ENCODE measurements at places on chromosomes 5 and 9. TPM values are rescaled to one million over a fixed set of nuclear protein-coding genes. Genes with fewer than 3 reads are reported as not detected.

- no peak for DNase-seq
Observed at GRCh38 chr5:105922574-105922973, 1748.2 kb downstream of the EFNA5 start.

- no peak for DNase-seq
Observed at GRCh38 chr5:59139695-59140094, 556.8 kb downstream of the RAB3C start.

- no peak for DNase-seq
Observed at GRCh38 chr9:133278161-133279114, 3.4 kb upstream of the ABO start.

GRCh38 chr9:8860925-8861324 is 1061.3 kb upstream of the DMAC1 start:
- DNase-seq: no peak

DNA sequence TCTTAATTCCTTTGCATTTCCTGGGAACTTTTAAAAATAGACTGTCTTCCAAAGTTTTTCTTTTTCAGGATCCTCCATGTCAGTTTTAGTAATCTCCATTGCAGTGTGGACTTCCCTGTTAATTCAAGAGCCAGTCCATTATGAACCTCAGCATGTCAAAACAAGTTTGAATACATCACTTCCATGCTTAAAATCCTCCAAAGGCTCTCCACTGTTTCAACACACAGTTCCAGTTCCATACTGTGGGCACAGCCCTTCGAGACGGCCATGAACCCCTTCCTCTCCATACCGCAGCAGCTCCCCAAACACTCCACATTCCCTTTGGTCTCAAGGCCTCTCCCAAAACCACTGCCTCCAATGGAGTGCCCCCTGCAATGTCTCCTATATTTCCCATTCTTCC is 19.5 kb downstream of the LIFR start:
- no peak for DNase-seq

GRCh38 chr5:55534436-55535198 is at the start of gene PLPP1:
Gene PLPP1, minus strand, starts transcription at chr5:55534964. Its CDS starts 335 bp downstream, at chr5:55534629.
- DNase-seq: peak; percentile 94

GRCh38 chr5:57843059-57843367 is 360.4 kb upstream of the ACTBL2 start:
- no peak for DNase-seq

DNA sequence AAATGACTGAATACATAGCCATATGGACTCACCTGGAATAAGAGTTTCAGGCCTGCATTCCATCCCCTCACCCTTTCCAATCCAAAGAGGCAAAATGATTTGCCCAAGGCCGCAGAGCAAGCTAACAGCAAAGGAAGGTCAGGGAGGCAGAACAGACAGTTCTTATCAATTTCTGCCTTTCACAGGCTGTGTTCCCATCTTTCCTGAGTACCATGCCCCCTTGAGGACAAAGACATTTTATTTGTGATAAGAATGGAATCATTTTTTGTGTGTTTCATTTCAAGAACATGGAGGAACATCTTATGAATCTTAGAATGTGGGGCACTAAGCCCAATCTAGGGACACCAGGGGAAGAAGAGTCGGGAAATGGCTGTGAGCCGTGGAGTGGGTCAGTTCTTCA is 13.9 kb downstream of the LHFPL2 start:
- DNase-seq: no peak

DNA sequence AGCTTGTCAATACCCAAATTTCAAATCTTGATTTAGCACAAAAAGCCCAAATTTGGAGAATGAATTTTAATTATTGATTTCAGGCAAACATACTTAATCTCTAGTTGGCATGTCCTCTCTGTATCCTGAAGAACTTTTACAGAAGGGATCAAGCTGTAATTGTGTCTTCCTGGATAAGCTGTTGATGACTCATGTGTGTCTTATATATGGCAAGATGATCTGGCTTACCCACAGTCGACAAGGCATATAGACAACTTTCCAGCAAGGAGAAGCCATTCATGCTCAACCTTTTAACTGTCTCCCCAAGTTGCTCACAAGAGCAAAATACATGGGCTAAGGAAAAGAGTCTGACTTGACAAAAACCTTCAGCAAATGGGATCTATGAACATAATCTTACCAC is 112.5 kb upstream of the SLCO6A1 start:
- DNase-seq: no peak

GRCh38 chr5:68375540-68375939 is 160.0 kb downstream of the PIK3R1 start:
- DNase-seq: no peak

DNA sequence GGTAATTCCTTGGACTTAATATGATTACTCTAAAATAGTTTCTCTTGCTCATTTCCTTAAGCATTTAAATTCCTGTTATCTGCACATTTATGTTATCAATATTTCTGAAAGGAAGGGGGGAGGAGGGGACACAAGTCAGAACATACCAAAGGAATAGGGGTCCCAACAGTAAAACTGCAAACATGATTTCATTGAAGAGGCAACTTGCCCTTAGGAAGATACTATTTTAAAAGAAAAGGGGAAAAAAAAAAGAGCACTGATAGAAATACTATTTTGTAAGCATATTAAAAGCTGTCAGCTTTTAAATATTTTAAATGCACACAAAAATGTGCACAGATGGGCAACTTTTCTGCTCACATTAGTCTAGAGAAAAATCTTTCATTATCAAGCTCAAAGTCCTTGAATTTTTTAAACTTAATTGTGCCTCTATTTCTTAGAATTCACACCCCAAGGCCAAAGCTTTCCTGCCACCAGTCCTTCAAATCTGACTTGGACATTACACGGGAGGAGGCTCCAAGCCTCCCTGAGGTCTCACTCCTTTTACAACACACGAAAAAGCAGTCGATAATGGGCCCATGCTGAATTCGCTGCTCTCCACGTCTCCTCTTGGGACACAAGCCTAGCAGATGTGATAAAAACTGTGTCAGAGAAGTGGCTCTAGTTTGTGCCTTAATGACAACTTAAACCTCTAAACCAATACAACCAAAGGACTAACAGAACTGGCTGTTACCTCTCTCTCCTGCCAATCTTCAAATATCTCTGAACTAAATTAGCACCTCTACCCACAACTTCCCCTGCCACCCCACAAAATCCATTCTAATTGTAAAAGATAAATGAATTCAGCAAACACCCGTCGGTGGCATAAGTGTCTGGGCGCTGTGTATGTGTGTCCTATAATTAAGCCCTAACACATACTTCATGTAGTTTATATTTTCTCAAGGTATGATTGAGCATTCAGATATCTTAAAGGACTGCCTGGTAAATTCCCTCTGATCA is 154.3 kb downstream of the DENND1A start:
- DNase-seq: no peak

GRCh38 chr9:72635197-72635596 is 113.8 kb downstream of the TMC1 start:
- peak; percentile 82 for DNase-seq

DNA sequence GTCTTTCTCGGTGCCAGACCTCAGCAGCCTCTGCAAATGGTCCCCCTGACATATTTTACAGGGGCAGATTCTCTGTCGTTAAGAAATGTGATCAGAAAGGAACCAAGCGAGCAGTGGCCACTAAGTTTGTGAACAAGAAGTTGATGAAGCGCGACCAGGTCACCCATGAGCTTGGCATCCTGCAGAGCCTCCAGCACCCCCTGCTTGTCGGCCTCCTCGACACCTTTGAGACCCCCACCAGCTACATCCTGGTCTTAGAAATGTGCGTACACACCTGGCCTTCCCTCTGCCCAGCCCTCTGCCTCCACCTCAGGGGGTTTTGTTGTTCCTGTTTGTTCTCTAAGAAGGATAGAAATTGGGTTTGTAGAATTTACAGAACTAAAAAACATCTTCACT is 77.3 kb upstream of the OTULINL start:
- no peak for DNase-seq

DNA sequence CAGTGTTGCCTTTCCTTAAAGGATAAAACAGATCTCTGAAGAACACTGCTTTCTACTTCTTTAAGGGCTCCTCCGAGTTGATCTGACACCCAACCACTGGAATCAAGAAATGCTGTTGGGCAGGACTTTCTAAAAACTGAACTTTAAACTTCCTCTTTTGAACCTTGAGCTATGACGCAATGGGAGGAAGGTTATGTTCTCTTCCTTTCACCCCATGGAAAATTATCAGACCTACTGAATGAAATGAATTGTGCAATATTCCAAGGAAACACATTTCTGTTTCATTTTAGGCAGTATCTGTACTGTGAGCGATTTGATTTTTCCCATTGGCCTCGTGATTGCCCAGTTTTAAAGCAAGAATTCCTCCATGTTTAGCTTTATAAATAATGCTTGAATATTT is 206.0 kb upstream of the PRR16 start:
- DNase-seq: no peak

DNA sequence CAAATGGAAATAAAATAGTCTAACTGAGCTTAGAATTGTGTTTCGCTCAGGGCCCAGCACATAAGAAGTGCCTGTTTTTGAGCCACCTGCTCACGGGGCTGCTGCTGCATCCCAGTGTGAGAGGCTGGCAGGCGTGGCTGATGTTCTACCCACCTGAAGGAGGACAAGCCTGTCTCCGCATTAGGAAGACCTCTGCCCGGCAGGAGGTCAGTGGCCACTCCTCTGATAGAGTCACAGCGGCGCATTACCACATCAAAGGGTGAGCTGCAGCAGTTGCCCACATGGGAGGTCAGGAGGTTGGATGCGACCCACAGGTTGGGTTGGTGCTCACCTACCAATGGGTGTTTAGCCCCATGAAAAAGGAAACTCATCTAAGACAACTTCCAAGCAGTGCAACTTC is 3.7 kb upstream of the SLC6A7 start:
- DNase-seq: peak; percentile 40

GRCh38 chr5:124418390-124418789 is 328.0 kb downstream of the ZNF608 start:
- DNase-seq: no peak

GRCh38 chr5:10747678-10748622 is 13.1 kb downstream of the DAP start:
- DNase-seq: no peak

DNA sequence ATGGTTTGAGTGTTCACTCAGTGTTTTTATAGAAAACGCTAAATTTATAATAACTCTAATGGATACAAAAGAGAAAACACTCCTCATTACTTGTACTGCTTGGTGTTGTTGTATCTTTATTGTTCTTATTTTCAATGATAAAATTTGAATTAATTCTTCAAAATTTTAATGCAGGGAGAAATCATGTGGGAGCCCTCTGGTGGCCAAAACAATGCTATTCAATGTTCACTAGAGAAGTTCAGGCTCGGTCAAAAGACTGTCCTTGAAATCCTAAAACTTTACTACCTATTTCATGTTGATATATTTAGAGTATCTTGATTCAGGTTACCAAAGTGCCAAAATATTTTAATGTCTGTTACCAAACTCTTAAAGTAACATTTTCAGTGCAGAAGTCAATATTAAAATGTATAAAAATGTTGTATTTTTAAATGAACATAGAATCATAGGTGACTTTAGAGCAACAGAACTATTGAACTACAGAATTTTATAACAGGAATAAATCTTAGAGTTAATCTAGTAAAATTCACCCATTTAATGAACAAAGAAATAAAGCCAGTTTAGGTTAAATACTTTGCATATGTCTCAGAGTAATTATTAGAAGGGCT is 1259.8 kb downstream of the PTPRD start:
- DNase-seq: peak; percentile 49

DNA sequence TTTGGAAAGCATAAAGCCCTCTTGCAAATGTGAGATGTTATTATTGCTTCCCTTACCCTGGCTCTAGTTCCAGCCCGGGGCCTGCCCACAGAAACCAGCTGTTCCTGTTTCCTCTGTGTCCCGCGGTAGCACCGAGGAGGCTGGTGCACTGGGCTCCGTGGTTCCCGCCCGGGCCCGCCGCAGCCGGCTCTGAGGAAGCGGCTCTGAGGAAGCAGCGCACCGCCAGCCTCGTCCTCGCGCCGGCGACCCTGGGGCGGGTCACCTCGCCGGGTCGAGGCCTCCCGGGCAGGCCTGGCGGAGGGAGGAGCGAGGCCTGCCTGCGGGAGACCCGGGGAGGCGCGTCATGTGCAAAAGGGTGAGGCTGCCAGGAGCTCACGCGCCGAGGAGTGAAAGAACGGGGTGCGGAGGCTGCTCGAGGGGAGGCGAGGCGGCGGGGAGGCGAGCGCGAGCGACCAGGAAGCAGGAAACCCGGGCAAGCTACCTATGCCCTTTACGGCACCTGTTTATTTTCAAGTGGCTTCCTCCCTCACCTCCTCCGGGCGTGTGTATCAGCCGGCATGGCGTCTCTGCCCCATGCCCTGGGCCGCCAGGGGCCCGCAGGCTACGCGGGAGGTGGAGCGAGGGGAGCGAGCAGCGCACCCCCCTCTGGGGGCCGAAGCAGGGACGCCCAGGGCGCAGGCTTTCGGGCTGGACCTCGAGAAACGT is 61.3 kb upstream of the MEGF10 start:
- peak; percentile 72 for DNase-seq

GRCh38 chr9:68704814-68705530 is at the start of gene PIP5K1B:
Gene PIP5K1B, plus strand, starts transcription at chr9:68705240. Its CDS starts 117,375 bp downstream, at chr9:68822615.
- peak; percentile 82 for DNase-seq

GRCh38 chr5:16914108-16914435 is 22.0 kb downstream of the MYO10 start:
- DNase-seq: no peak

DNA sequence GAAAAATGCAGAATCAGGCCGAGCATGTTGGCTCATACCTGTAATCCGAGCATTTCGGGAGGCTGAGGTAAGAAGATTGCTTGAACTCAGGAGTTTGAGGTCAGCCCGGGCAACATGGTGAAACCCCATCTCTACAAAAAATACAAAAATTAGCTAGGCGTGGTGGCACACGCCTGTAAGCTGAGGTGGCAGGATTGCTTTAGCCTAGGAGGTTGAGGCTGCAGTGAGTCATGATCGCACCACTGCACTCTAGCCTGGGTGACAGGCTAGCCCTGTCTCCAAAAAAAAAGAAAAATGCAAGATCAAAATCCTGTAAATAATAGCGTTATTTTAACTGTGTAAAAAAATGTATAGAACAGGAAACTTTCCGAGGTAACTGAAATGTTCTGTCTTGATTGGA is 39.4 kb downstream of the RNF44 start:
- DNase-seq: no peak

DNA sequence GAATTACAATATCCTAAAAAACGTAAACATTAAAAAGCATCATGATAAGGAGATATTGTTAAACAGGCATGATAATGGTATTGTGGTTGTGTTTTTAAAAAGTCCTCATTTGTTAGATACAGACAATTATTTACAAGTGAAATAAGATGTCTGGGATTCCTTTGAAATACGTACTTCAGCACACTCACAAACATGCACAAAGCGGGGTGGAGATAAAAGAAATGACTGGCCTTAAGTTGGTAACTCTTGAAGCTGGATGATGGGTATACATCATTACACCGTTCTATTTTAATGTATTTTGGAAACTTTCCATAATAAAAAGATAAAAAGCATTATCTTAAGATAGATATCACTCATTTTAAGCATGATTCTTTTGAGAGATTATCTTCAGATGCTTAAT is 1.0 kb downstream of the FAM200C start:
- DNase-seq: no peak

FAM120A gene
- 47.9 TPM for total RNA-seq

NTRK2 gene
- total RNA-seq: not detected

ADAMTS19 gene
- 27.4 TPM for total RNA-seq

WDR31 gene
- 0.63 TPM for total RNA-seq

BTNL8 gene
- total RNA-seq: 0.85 TPM

LCN10 gene
- 9.8 TPM for total RNA-seq

FAM221B gene
- not detected for total RNA-seq

HIGD2A gene
- total RNA-seq: 67.7 TPM

ST8SIA4 gene
- total RNA-seq: 1.3 TPM

PCDHB2 gene
- 28.6 TPM for total RNA-seq

OR13C9 gene
- not detected for total RNA-seq

PCDHA1 gene
- total RNA-seq: 3.2 TPM

PCDHA11 gene
- total RNA-seq: 26.5 TPM

OR1Q1 gene
- not detected for total RNA-seq

LURAP1L gene
- 0.74 TPM for total RNA-seq

GDNF gene
- not detected for total RNA-seq

EGFLAM gene
- 0.50 TPM for total RNA-seq
